ENCODE measurements at places on chromosomes 7 and 10. TPM values are rescaled to one million over a fixed set of nuclear protein-coding genes. Genes with fewer than 3 reads are reported as not detected.
A peak's percentile ranks its signal among the peaks of the same experiment; 100 is the strongest.

The RELN gene
- 5.4 TPM for total RNA-seq

The AUTS2 gene
- total RNA-seq = 33.8 TPM

The GGCT gene
- 23.8 TPM for total RNA-seq

The CALHM3 gene
- not detected for total RNA-seq

The EIF4H gene
- 240 TPM for total RNA-seq

The AKR1C8 gene
- total RNA-seq = 0.66 TPM

The GIMAP6 gene
- 48.7 TPM for total RNA-seq

The CNPY1 gene
- not detected for total RNA-seq

The ACTL6B gene
- not detected for total RNA-seq

The RNF133 gene
- total RNA-seq = 1.3 TPM

The OLAH gene
- 0.50 TPM for total RNA-seq

The SLC13A1 gene
- 10.1 TPM for total RNA-seq

The SFTPA1 gene
- total RNA-seq = not detected

The SLC29A4 gene
- 3.4 TPM for total RNA-seq

DNA sequence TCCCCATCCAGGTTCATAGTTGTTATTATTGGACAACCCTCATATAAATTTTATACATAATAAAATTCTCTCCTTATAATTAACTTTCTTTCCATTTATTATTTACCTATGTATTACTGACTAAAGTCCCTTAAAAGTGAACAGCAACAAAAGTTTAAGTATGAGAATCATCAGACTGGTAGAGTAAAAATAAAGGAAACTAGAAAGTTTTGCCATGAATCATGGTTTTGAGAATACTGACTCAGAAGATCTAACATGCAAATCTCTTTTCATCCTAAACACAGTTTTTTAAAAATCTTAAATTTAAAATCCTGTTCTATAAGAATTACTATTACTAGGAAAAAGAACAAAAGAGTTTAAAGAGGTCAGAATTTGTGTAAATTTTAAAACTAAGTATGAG lies 32.1 kb downstream of the HERC4 start:
- DNase-seq = no peak

DNA sequence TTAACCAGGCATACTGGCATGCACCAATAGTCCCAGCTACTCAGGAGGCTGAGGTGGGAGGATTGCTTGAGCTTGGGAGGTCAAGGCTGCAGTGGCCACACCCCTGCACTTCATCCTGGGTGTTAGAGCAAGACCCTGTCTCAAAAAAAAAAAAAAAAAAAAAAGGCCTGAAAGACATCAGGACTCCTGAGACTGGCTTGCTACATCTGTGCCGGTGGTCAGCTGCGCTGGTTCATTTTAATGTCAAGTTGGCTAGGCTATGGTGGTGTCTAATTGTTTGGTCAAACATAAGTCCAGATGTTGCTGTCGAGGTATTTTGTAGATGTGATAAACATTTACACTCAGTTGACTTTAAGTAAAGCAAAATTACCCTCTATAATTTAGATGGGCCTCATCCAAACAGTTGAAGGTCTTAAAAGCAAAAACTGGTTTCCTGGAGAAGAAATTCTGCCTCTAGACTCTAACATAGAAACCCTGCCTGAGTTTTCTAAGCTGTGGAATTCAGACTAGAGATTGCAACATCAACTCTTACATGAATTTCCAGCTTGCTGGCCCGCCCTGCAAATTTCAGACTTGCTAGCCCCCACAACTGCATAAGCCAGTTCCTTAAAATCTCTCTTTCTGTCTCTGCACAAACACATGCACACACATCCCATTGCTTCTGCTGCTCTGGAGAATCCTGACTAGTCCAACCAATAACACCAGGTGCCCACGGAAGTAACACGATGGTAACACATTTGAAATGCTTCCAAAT lies 18.2 kb downstream of the MYOF start:
- DNase-seq = no peak

GRCh38 chr7:98945852-98946251 lies 67.5 kb downstream of the TRRAP start:
- DNase-seq = no peak

- no peak for DNase-seq
Measured at GRCh38 chr7:158264881-158265742, 322.5 kb downstream of the PTPRN2 start.

DNA sequence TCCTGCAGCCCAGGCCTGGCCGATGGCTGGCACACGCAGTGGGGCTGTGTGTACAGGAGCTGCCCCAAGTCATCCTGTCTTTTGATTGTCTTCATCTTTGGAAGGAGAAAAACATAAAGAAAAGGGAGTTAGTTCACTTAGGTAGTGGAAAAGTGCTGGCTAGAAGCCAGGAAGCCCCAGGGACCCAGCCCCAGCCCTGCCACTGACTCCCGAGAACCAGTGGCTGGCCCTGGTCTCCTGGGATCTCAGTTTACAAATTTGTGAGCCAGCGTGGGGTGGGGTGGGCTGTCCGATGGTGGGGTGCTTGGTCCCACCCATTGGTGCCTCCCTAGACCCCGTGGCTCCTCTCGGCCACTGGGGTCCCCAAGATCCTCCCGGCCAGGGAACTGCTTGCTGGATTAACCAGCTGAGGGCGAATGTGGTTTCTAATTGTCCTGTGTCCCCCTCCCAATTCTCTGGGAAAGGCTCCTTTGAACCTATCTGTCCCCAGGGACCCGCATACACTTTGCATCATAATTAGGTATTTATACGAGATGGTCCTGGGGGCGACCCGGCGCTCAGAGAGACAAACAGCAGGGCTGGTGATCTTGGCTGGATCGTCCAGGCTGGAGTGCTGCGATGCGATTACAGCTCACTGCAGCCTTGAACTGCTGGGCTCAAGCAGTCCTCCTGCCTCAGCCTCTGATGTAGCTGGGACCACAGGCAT lies 16.3 kb upstream of the CHST12 start:
- no peak for DNase-seq

- DNase-seq = no peak
Measured at GRCh38 chr10:98684019-98684899, 237.5 kb upstream of the HPS1 start.

DNA sequence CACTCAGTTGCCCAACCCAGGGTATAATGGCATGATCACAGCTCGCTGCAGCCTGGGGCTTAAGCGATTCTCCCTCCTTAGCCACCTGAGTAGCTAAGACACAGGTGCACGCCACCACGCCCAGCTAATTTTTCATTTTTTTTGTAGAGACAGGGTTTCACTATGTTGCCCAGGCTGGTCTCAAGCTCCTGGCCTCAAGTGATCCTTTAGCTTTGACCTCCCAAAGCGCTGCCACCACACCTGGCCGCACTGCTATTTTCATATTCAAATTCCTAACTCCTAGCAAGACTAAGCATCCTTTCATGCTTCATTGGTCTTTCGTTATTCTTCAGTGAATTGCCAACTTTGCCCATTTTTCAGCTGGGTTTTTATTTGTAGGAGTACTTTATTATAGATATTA lies 30.4 kb upstream of the DAGLB start:
- DNase-seq = no peak

DNA sequence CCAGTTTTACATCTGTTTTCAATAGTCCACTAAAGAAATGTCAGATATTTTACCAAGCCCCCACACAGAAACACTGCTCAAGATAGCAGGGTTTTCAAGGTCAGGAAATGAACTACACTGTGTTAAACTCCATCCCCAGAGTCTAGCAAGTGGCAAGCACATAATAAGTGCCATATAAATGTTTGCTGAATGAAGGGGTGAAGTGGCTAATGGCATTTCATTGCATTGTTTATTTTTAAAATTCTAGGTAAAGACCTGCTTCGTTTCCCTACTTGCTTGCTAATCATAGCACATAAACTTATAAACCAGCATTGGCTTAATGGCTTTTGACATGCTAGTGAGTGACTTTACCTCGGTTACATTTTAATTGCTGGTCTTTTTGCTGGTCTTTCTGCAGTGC lies 322.6 kb downstream of the GRID1 start:
- no peak for DNase-seq

DNA sequence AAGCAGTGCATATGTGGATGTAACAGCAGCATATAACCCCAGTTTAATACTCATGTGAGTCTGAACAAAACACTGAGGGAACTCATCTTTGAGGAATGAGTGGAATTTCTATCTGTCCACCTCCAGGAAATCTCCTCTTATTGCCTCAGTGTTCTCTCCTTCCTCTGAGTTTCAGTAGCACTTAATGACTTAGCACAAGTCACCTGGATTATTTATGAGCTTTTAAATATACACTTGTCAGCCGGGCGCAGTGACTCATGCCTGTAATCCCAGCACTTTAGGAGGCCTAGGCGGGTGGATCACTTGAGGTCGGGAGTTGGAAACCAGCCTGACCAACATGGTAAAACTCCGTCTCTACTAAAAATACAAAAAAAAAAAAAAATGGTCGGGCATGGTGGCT lies 4.3 kb downstream of the LRRC20 start:
- no peak for DNase-seq

DNA sequence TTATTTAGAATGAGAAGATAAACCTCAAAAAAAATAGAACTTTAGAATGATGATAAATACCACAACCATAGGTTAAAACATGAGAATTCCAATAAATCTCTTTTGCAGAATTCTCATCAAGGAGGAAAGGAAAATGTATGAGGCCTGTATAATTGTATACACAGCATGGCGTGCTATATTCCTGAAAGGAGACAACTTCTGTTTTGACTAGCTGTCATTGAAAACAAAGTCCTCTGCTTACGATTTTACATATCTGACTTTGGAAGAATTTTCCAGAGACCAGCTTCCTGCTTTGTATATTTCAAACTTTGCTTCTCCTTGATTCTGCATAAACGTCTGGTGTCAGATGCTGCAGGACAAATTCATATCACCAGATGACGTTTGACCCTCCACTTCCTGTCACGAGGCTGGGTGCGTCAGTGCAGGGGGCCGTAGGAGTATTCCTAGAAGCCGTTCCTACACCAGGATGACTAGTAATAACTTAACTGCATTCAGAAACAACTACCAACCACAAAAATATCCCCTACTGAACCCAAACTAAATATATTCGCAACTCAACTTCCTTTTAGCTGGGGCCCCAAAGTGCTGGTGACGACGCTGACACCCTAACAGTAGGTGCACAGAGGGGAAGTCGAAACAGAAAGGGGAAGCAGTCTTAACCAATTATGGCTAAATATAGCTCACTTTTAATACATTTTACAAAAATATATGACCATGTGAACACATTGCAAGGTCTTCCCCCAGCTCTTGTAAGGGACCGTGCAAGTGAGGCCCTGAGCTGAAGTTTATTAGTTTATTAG lies 178.6 kb upstream of the INHBA start:
- no peak for DNase-seq

- DNase-seq = no peak
Measured at GRCh38 chr7:132158166-132158565, 418.1 kb downstream of the PLXNA4 start.

DNA sequence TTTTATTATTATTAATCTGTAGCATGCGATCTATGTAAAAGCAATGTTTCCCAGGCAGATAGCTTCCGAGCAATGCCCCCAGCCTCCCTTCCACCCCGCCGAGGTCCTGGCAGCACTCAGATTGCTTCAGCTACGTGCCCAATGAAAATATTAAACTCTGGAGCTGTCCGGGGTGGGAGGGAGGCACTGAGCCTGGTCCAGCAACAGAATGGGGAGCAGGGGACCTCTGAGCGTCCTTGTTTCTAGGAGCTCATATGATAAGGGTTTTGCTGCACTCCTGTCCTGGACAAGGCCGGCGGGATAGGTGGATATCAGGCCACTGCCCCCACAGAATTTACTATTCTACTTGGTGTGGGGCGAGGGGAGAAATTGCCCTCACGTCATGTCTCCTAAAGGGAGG lies 44.5 kb upstream of the CDK1 start:
- no peak for DNase-seq

GRCh38 chr10:102832987-102833386 lies 4.2 kb downstream of the CYP17A1 start:
- DNase-seq = no peak

GRCh38 chr10:92241158-92241500 lies 49.7 kb downstream of the CPEB3 start:
- DNase-seq = no peak

DNA sequence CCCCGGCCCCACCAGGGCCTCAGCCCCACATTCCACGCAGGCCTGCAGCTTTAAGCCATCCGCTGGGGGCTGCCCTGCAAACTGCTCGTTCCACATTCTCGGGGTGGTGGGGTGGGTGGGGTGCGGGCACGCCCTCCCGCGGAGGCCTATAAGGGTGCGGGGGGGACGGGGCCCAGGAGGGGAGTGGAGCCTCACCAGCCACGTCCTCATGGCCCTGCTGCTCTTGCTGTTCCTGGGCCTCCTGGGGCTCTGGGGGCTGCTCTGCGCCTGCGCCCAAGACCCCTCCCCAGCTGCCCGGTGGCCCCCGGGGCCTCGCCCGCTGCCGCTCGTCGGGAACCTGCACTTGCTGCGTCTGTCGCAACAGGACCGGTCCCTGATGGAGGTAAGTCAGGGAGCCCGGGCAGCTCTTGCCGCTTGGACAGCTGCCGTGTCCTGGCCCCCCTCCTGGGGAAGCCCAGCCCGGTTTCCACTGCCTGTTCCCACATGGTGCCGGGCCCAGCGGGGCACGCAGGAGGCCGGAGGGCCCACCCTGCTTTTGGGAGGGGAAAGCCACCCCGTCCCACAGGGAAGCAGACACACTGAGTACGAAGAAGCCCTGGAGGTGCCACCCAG lies at the start of gene CYP2W1:
Gene CYP2W1, plus strand, starts transcription at position 178 of the 612 bp plus-strand sequence. Its CDS starts 31 bp downstream, at position 209.
- peak; percentile 53 for DNase-seq

DNA sequence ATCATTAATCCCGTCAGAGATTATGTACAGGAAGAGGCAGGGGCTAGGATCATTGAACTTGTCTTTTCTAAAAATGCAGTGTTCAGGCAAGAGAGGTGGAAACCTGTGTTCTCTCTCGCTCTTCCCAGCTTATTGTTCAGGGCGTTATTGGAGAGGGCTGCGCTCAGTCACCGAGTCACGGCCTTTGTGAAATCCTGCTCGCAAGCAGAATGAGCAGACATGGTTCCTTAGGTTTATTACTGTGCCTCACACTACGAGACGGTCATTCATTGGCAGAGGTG lies 631 bp upstream of the PRKRIP1 start:
- no peak for DNase-seq

DNA sequence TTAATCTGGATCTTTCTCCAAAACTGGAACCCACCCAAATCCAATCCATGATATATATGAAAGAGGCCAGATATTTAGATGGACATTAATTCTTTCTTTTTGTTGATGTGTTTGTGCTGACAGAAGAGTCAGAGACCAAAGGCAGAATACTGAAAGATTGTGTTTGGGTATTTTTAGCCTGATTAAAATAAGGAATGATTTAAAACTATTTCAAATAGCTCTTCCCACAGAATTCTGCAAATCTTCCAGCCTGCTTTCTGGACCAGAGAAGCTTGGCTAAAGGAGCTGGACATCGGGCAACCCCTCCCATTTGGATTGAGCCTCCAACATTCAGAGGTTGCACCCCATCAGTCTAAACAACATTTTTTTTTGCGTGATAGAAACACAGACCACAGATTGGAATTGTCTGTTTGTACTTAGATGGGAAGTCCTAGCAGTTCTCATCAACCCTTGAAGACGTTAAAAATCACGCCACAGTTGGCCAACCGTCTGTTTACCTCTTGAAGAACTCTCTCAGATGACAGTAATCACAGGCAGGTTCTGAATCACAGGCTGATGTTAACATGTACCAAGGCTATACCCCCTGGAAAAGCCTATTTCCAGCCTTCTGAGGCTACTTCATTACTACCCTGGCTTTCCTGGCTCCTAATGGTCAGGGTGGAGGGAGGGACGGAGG lies 155.2 kb upstream of the NRP1 start:
- peak; percentile 19 for DNase-seq

- DNase-seq = peak; percentile 68
Measured at GRCh38 chr10:119460369-119461195, 81.9 kb downstream of the RGS10 start.

Measured in kidney (tissue), 22 donors.